ENCODE measurements at places on chromosomes 5 and 9. TPM values are rescaled to one million over a fixed set of nuclear protein-coding genes. Genes with fewer than 3 reads are reported as not detected.

GRCh38 chr9:101530076-101530711 lies 3.5 kb upstream of the RNF20 start:
- H3K27me3 ChIP-seq, result no peaks in the 10 kb centered on the region
- H3K4me1 ChIP-seq, result peaks cover 15% of the 10 kb centered on the region
- H3K27ac ChIP-seq, result no peak overlapping the region
- no peaks in the 10 kb centered on the region for H3K36me3 ChIP-seq

DNA sequence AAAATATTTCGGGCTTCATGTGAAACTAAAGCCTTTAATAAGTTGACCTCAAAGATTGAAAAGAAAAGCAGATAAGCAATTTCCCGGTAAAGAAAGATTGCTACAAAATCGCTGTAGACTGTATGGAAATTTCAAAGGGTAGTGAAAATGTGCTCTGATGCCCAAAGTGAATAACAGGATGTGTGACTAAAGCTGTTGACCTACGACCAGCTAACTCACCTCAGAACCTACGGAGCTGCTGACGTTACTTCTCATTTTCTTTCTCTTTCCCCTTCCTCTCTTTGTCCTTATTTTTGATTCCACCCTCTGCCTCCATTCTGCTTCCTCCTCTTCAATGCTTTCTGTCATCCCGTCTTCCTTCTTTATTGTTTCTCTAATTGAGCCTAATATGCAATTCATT lies 103.2 kb downstream of the PDE4D start:
- no peaks in the 10 kb centered on the region for H3K4me1 ChIP-seq
- no peaks in the 10 kb centered on the region for H3K27me3 ChIP-seq
- DNase-seq, result no peak
- peak overlapping the region; percentile 12 for H3K27ac ChIP-seq
- no peaks in the 10 kb centered on the region for H3K36me3 ChIP-seq

DNA sequence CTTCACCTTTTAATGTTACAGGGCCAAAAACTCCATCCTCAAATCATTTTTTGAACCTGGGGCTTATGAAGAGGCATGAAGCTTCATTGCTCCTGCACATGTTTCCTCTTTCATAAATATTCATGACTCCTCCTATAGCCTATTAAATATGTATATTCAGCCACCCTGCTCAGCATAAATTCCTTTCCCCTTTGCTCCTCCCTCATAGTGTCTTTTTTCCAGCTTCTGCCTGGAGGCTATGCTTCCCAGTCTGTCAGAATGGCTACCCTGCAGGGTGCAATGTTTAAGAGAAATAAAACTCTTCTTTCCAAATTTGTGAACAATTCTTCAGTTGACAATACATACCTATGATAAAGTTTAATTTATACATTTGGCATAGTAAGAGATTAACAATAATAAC lies 1082.9 kb upstream of the CDH18 start:
- no peaks in the 10 kb centered on the region for H3K27me3 ChIP-seq
- no peak overlapping the region for H3K4me3 ChIP-seq
- H3K27ac ChIP-seq, result no peak overlapping the region
- no peak for DNase-seq
- H3K36me3 ChIP-seq, result no peaks in the 10 kb centered on the region

- DNase-seq, result no peak
- no peak overlapping the region for H3K27ac ChIP-seq
- no peaks in the 10 kb centered on the region for H3K27me3 ChIP-seq
Observed at GRCh38 chr5:34436761-34437501, 219.2 kb upstream of the RAI14 start.

DNA sequence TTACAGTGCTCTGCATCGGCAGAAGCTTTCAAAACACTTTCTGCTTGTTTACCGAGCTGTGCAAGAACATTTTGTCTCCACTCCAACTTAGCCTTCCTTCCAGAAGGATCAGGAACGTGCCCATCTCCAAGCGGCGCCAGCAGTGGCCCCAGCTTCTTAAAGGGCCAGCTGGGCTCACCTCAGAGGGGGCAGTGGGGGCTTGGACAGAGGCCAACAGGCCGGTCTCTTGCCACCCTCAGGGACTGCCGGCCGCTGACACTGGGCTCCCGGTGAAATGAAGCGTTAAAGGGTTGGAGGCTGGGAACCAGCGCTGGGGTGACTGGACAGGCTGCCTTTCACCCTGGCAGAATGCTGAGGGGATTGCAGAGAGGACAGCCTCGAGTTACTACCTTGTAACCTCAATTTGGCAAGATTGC lies 67.0 kb upstream of the RNU6ATAC start:
- H3K4me1 ChIP-seq, result peaks cover 18% of the 10 kb centered on the region
- no peaks in the 10 kb centered on the region for H3K27me3 ChIP-seq
- peak; percentile 40 for DNase-seq
- H3K4me3 ChIP-seq, result peak overlapping the region; percentile 18
- peak overlapping the region; percentile 77 for H3K27ac ChIP-seq

DNA sequence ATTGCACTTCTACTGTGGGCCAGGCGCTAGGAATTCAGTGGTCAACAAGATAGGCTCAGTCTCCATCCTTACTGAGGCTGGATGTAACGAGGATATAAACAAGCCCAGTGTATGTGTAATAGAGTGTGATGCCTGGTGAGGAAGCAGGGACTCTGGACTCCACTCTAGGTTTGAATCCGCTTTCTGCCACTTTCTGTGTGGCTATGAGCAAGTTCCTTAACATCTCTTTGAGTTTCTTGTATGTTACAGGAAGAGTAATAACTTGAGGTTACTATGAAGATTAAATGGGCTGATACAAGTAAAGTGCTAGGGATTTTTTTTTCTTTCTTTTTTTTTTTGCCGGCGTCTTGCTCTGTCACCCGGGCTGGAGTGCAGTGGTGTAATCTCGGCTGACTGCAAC lies 12.4 kb downstream of the DOCK2 start:
- H3K27me3 ChIP-seq, result no peaks in the 10 kb centered on the region
- no peaks in the 10 kb centered on the region for H3K36me3 ChIP-seq
- H3K4me3 ChIP-seq, result no peak overlapping the region
- H3K27ac ChIP-seq, result no peak overlapping the region

GRCh38 chr9:30815585-30815984 lies 1568.9 kb upstream of the ACO1 start:
- no peak overlapping the region for H3K4me3 ChIP-seq
- H3K27me3 ChIP-seq, result no peaks in the 10 kb centered on the region
- no peaks in the 10 kb centered on the region for H3K36me3 ChIP-seq
- DNase-seq, result no peak

RHOBTB3 gene
- total RNA-seq, result 40.1 TPM

LECT2 gene
- not detected for total RNA-seq

- H3K27me3 ChIP-seq, result no peaks in the 10 kb centered on the region
- H3K27ac ChIP-seq, result no peak overlapping the region
- H3K36me3 ChIP-seq, result no peaks in the 10 kb centered on the region
- DNase-seq, result no peak
- no peak overlapping the region for H3K4me3 ChIP-seq
- no peaks in the 10 kb centered on the region for H3K4me1 ChIP-seq
Observed at GRCh38 chr9:11192993-11193392, 580.2 kb upstream of the PTPRD start.

DNA sequence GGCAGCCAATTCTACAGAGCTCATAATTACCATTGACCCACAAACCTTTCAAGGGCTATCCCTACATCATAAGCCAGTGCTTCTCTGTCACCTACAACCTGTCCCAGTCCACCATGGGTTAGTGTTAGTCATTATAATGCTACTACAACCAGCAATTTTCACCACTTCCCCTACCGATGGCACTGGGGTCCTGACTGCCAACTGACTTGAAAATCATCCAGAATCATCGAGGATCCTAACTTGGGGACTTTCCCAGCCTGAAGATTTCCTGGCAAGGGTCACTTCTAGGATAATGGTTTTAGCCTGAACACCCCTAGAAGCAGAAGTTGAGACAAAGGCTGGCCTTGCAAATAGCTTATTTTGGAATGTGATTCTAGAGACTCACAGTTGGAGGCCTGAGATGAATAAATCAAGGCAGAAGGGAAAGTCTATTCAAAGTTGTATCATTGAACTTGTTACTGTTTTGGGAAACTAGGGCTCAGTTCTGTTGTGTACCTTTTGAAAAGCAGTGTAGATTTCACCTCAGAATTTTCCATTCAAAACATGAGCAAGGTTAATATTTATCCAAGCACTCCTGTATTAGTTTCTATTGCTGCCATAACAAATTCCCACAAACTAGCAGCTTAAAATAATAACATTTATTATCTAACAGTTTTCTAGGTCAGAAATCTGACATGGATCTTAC lies 633.0 kb downstream of the LRRC70 start:
- no peak overlapping the region for H3K27ac ChIP-seq
- DNase-seq, result no peak
- H3K4me3 ChIP-seq, result no peak overlapping the region
- no peaks in the 10 kb centered on the region for H3K36me3 ChIP-seq

- peaks cover 17% of the 10 kb centered on the region for H3K4me1 ChIP-seq
- H3K4me3 ChIP-seq, result peak overlapping the region; percentile 87
- no peaks in the 10 kb centered on the region for H3K27me3 ChIP-seq
- DNase-seq, result no peak
Observed at GRCh38 chr5:176648474-176649194, 1.4 kb downstream of the TSPAN17 start.

- no peak overlapping the region for H3K27ac ChIP-seq
- no peaks in the 10 kb centered on the region for H3K27me3 ChIP-seq
- no peak for DNase-seq
- H3K4me1 ChIP-seq, result no peaks in the 10 kb centered on the region
Observed at GRCh38 chr5:161312882-161313281, 233.6 kb downstream of the GABRB2 start.

DNA sequence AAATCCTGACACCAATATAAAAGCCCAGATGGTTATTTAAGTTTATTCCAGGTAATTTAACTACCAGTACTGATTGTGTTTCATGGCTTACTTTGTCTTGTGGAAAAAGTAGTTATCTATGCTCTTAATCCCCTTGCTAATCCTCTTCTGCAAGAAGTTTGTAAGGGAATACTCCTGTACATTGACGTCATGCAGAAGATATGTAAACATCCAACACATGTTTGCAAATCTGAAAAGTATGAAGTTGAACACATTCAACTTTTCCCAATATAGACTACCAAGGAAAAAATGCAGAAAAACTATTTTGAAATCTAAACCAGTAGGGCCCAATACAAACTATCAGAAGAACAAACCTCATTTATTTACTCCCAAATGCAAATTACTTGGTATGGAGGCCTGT lies 56.3 kb upstream of the ELL2 start:
- no peak for DNase-seq
- H3K4me3 ChIP-seq, result no peak overlapping the region
- no peaks in the 10 kb centered on the region for H3K4me1 ChIP-seq
- H3K27ac ChIP-seq, result no peak overlapping the region

DNA sequence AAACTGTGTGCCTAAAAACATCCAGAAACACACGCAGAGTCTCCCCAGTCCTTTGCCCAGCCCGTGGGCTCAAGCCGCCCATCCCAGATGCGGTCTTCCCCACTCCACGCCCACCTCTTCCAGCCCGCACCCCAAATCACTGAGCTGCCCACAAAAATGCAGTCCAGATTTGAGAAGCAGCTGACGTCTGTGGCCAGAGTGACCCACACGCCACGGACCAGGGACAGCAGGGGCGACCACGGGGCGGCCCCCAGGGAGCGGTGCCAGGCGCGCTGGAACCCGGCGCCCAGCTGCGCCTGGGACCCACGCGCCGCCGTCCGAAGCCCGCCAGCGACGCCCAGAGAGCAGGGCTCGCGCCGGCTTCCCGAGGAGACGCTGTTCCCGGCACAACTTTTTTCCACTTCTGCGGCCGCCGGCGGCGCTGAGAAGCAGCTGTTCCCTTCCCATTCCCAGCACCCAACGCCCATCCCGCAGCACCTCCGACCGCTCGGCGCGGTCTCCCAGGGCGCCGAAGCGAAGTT lies 674 bp downstream of the LHFPL2 start:
- peaks cover 12% of the 10 kb centered on the region for H3K4me1 ChIP-seq
- peak; percentile 43 for DNase-seq

LPAR1 gene
- 17.6 TPM for total RNA-seq

- no peaks in the 10 kb centered on the region for H3K27me3 ChIP-seq
- no peaks in the 10 kb centered on the region for H3K36me3 ChIP-seq
- DNase-seq, result no peak
- H3K4me1 ChIP-seq, result no peaks in the 10 kb centered on the region
- no peak overlapping the region for H3K4me3 ChIP-seq
- H3K27ac ChIP-seq, result no peak overlapping the region
Observed at GRCh38 chr9:93896496-93897033, 58.6 kb downstream of the BARX1 start.

- H3K36me3 ChIP-seq, result no peaks in the 10 kb centered on the region
- H3K4me3 ChIP-seq, result no peak overlapping the region
Observed at GRCh38 chr9:76808636-76809035, 44.4 kb downstream of the PCA3 start.

C5orf34 gene
- total RNA-seq, result 0.20 TPM

DNA sequence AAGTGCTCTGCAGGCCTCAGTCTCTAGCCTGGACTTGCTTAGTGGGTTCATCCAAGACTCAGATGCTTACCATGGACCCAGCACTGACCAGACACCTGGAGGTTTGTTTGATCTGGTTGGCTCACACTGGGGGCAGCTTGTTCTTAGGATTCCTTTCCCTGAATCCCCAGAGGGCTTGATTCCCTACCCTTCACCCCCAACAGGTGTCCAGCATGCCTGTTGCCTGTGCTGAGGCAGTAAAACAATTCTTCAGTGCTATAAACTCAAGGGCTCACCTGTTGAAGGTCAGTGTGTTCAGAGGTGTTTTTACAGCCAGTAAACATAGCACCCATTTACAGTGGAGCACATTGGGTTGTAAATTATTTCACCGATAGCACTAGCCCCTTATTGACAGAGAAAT lies 123.8 kb upstream of the KLF4 start:
- H3K27me3 ChIP-seq, result no peaks in the 10 kb centered on the region
- H3K27ac ChIP-seq, result no peak overlapping the region
- DNase-seq, result no peak
- H3K4me1 ChIP-seq, result no peaks in the 10 kb centered on the region

HCN1 gene
- total RNA-seq, result 0.02 TPM

DNA sequence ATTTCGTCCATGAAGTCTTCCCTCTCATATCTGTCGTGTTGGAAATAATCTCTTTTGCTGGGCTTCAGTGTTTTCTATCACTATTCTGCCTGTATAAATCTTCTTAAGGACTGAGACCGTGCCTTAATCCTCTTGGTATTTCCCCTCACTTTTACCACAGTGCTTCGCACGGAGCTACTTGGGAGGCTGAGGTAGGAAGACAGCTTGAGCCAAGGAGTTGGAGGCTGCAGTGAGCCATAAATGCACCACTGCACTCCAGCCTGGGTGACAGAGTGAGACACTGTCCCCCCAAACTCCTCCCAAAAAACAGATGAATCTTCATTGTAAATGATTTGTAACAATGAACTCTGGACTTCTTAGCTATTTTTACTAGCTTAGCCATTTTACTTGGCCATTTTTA lies 57.8 kb downstream of the PHAX start:
- H3K4me3 ChIP-seq, result no peak overlapping the region
- H3K27me3 ChIP-seq, result no peaks in the 10 kb centered on the region
- no peak for DNase-seq
- no peak overlapping the region for H3K27ac ChIP-seq
- H3K36me3 ChIP-seq, result no peaks in the 10 kb centered on the region

GRCh38 chr9:90368241-90368640 lies 274.4 kb downstream of the DIRAS2 start:
- no peaks in the 10 kb centered on the region for H3K4me1 ChIP-seq
- no peaks in the 10 kb centered on the region for H3K27me3 ChIP-seq
- H3K27ac ChIP-seq, result no peak overlapping the region
- DNase-seq, result no peak
- no peak overlapping the region for H3K4me3 ChIP-seq

Measured in gastrocnemius medialis (tissue), 4 donors.